ENCODE measurements at places on chromosomes 4 and X.

DNA sequence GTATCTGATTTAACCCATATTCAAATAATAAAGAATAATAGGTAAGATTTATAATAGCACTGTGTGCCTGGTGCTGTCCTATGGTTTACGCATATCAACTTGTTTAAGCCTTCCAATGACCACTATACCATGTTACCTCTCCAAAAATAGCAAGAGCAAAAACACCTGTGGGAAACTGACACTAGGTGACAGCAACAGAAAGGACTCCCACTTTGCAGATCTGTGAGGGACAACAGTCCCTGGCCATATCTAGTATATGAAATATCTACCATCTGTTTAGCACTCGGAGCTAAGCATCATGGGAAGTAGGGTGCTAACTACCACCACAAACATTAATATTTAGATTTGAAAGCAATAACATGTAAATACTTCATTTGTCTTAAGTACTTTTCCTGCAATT is 55.7 kb upstream of the TXK start:
- no peak for DNase-seq

DNA sequence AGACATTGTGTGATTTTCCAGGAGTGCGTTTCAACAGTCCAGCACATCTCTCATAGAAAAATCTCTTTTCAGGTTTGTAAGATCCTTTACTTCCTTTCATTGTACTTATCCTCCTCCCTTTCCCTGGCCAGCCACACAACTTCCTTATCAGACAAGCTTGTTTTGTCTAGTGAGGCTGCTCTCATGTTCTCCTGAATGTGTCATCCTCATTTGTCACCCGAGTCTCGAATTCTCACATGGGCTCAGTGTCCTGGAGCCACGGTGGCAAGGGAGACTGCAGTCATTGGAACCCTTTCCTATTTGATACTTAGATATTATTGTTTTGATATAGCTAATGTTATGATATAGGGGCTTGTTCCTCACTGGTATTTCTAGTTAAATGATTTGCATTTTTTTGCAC is 16.9 kb downstream of the SYNPO2 start:
- no peak for DNase-seq

- DNase-seq, result peak; percentile 43
These were observed 137.5 kb downstream of the PALLD start for GRCh38 chr4:168634276-168634802.

GRCh38 chr4:24956091-24956490 is 43.2 kb upstream of the CCDC149 start:
- DNase-seq, result no peak

DNA sequence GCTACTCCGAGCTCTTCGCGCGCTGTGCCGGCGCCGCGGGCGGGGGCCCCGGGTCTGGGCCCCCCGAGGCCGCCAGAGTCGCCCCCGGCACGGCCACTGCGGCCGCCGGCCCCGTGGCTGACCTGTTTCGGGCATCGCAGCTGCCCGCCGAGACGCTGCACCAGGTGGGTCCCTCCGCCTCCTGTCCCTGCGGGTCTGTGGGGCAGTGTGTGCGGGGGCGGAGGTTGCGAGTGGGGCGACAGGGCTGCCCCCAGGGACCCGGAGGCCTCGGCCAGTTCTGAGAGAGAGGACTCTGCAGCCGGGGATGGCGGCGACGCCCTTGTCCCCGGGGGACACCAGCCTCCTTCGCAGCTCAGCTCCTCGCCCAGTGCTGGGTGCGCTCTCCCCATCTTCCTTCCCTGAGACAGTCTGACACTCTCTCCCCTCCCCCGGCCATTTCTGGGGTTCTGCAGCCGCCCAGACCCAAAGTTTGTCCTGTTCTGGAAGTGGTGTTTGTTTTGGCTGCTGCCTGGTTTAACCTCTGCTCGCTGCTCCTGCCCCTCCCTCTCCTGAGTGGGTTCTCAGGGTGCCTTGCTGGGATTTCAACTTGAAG is 609 bp downstream of the REPS2 start:
- no peak for DNase-seq

- no peak for DNase-seq
These were observed 61.2 kb downstream of the MOSPD2 start for GRCh38 chrX:14934423-14934822.

GRCh38 chr4:13599159-13599558 is 28.4 kb downstream of the BOD1L1 start:
- DNase-seq, result no peak

- no peak for DNase-seq
These were observed 187.4 kb upstream of the RPS6KA3 start for GRCh38 chrX:20454117-20454516.

GRCh38 chr4:100049872-100050271 is 99.8 kb upstream of the H2AZ1 start:
- no peak for DNase-seq

DNA sequence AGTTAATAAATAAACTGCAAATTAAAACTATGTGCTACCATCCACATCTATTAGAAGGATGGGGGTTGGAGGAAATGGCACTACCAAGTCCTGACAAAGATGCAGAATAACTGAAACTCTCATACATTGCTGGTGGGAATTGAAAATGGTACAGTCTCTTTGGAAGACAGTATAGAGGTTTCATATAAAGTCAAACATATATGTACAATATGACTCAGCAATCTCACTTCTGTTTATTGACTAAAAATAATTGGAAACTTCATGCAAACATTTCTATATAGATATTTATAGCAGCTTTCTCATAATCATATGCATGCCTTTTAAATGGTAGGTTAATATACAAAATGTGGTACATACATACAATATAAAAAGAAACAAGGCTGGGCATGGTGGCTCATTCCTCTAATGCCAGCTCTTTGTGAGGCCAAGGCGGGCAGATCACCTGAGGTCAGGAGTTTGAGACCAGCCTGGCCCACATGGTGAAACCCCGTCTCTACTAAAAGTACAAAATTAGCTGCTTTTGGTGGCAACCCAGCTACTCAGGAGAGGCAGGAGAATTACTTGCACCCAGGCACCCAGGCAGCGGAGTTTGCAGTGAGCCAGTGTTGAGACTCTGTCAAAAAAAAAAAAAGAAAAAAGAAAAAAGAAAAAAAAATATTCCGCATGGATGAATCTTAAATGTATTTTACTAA is 225.0 kb upstream of the CXXC4 start:
- no peak for DNase-seq
